Stimulated activated CD8-positive, alpha-beta memory T cell treated with anti-CD3 and anti-CD28 coated beads, Interleukin-4, amount 100 ng/mL, for 24 hours (primary cell): ENCODE measurements at places on chromosomes 3 and 15.

GRCh38 chr3:186303965-186304364, 58.1 kb downstream of the DGKG start:
- no peak for DNase-seq

DNA sequence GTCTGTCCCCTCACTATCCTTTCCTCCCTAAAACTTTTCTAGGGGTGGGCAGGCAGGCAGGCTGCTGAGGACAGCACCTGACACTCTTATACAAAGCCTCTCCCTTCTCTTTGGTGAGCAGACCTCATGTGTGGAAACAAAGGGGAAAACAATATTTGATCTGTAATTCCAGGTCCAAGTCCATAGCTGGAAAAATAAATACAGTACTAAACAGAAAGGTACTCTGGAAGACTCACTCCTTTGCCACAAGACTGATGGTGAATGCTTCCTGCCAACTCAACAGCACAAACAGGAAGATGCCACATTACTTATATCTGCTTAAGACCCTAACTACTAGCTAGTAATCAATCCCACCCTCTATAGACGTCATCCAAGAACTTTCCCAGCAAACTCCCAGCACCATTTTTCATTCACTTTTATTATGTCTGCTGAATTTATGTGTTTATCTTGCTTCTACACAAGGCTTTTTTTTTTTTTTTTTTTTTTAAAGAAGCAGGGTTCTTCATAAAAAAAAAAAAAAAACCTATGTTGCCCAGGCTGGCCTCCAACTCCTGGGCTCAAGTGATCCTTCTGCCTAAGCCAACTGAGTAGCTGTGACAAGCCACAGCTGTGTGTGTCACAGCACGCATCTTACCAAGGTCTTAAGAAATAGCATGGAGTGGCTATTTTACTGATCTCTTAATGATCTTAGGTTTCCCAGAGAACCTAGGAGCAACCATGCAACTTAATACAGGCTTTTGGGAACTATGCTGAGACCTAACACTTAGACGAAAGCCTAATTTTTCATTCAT, 44.2 kb upstream of the CSPG5 start:
- DNase-seq: no peak

DNA sequence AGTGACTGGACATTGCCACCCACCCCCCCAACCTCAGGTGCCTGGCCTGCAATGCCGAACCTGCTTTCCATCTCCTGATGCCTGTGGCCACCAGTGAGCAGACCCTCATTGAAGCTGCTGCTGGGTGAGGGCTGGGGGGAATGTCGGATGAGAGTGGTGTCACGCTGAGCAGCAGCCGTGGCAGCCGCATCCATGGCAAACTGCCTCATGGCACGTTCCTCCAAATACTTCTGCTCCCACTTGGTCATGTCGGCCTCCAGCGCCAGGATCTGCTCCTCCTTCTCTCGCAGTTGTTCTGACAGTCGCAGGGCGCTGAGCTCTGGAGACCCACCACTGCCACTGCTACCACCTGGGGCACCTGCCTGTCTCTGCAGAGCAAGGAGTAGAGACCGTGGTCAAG, 14.2 kb downstream of the AMOTL2 start:
- no peak for DNase-seq

GRCh38 chr15:65653801-65654521, 32.2 kb downstream of the SLC24A1 start:
- no peak for DNase-seq

DNA sequence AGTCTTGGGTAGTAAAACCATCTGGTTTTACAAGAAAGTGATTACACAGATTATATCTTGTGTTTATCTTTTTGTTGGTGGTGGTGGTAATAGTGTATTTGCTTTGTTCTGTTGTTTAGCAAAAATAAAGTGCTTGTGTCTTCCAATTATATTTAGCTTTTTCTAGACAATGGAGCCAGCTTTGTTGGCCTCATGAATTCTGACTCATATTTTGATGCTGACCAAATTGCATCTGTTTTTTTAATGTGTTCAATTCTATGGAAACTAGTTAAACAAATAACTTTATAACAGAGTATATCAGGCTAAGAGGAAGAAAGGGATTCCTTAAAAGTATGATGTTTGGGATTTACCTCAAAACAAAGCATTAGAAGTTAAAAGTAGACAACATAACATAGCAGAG, 69.3 kb upstream of the BFSP2 start:
- no peak for DNase-seq
